Breast epithelium (tissue), 4 donors: ENCODE measurements at places on chromosomes 1 and 21. TPM values are rescaled to one million over a fixed set of nuclear protein-coding genes. Genes with fewer than 3 reads are reported as not detected.

DNA sequence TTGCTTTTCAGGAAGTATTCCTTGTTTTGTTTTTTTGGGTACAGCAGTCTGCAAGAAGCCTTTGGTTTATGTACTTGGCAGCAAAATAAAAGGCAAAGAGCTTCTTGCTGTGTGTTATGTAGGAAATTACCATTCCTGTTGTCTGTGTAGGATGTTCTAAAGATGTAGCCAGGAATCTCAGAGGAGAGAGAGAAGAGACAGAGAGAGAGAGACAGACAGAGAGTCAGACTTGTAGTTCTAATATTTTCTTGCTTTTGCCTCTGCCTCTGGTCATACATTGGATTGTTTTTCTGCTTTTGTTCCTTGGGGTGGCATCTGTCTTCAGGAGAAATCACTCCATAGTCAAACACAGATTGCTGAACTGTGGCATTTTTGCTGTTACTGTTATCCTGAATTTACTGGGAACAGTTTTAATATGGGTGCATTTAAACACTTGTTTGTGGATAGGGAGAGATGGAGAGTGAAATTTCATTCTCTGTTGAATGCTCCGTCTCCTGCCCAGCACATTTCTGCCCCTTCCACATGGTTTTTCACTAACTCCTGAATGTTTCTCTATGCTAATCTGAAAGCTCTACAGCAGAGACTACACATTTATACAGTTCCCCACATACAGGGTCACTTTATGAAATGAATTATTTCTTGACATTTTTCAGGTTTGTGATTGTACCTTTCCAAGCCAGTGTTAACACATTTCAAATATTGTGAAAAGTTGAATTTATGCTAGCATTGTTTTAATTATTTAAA, 49.8 kb downstream of the POU2F1 start:
- no peak for DNase-seq

The FAM3B gene
- 10.5 TPM for total RNA-seq

The GBP3 gene
- total RNA-seq, result 44.9 TPM

The AMY1C gene
- total RNA-seq, result not detected

DNA sequence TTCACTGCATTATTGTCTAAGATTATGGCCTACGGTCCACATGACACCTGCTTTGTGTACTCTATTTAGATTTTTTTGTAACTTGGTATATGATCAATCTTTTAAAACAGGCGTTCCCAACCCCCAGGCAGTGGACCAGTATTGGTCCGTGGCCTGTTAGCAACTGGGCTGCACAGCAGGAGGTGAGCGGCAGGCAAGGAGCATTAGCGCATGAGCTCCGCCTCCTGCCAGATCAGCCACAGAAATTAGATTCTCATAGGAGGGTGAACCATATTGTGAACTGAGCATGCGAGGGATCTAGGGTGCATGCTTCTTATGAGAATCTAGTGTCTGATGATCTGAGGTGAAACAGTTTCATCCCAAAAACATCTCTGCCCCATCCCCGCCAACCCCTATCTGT, 228.4 kb upstream of the NR5A2 start:
- no peak for DNase-seq

The OR2L2 gene
- 0.73 TPM for total RNA-seq

The ATP1A4 gene
- total RNA-seq, result not detected

DNA sequence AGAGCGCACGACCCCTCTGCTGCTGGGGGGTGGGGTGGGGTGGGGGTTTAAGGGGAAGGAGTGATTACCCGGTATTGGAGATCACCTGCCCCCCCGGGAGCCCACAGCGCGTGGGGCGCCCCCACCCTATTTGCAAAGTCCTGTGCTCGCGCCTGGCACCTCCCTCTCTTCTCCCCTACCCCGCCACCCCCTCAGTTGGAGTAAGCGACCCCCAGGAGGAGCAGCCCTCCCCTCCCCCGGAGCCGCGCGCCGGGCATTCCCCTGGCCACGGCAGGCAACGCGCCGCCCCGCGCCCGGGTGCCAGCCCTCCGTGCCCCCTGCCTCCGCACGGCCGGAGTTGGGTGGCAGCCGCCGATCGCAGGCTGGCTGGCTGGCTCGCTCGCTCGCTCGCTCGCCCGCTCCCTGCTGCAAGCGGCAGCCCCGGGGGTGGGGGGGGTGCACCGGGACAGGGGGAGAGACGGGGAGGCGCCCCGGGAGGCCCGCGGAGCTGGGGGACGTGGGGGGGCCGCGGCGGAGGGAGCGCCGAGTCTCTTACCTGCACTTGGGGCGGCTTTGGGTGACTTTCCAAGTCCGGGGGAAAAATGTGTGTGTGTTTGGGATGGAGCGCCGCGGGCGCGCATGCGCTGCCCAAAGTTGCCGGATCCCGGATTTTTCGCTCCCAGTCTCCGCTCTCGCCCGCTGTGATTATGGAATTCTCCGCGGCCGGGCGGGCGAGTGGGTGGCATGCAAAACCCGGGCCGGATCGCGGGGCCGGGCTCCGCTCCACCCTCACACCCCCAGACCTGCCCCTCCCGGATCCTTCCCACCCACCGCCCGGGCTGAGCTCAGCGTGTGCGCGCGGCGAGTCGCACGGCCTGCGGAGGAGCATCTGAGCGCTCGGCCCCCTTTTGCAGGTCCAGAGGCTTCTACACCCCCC, at the start of gene CASZ1:
Gene CASZ1, minus strand, starts transcription at position 618 of the 916 bp plus-strand sequence. CDS start 102,757 bp downstream, outside the sequence.
- peak; percentile 83 for DNase-seq

The IL20 gene
- not detected for total RNA-seq

- peak; percentile 64 for DNase-seq
These were observed 21.7 kb upstream of the LAMC2 start for GRCh38 chr1:183164340-183164739.

DNA sequence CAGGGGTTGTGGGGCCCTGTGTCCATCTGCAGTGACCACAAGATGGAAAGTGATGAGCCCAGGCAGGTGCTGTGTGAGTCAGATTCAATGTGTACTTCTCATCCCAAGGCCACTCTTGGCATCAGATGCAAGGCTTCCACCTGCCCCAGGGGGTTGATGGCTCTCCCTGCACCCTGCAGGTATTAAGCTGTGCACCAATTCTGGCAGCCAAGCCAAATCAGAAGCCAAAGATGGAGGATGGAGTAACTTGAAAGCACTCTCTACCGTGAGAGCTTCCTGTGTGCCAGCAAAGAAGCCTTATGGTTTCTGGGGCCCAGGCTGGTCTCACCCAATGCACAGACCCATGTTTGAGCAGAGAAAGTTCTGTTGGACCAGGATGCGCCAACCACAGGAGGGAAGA, 44.3 kb upstream of the TENT5C start:
- no peak for DNase-seq
